ENCODE measurements at places on chromosomes 4 and X.

- DNase-seq: no peak
Measured at GRCh38 chrX:34130501-34130900, 1.6 kb downstream of the FAM47A start.

- no peak for DNase-seq
Measured at GRCh38 chr4:83865417-83866150, 329.7 kb downstream of the GPAT3 start.

DNA sequence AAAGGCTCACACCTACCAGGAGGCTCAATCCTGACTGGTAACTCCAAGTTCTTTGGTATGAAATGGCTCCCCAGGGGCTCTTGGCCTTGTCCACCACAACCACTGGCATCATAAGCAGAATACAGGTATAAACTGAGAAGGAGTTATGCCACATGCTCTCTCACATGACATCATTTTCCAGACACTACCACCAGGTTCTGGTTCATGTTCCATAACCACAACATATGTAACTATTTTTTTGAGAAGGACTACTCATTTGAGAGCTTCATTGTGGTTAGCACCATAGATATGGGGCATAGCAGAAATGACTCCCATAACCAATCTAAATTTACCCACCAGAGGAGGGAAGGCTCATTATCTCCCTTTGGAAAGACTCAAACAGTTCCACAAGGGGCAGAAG is 19.6 kb downstream of the PRDM5 start:
- DNase-seq: no peak

GRCh38 chrX:136147315-136147901 is at the start of gene FHL1:
Gene FHL1, plus strand, starts transcription at chrX:136147533.
- no peak for DNase-seq

DNA sequence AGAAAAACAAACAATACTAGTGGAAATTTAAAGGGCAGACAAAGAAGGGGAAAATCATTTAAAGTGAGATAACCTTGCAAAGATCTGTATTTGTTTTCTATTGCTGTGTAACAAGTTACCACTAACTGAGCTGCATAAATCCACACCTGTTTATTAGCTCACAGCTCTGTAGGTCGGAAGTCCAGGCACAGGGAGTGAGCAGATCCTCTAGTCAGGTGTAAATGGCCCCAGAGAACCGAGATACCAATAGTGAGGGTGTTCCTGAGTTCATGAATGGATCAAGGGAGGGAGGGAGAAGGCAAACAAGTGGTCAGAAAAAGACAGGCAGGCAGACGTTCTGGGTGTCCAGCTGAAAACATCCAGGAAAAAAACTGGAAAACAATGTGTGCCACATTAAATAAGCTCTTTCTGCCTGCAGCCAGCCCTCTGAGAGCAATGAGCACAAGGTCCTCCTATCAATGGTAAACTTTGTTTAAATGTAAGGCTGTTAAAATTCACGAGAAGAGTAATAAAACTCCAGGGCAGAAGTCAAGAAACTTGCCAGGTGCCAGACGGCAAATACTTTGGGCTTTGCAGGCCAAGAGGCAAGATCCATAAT is 25.0 kb downstream of the ADGRA3 start:
- DNase-seq: no peak

DNA sequence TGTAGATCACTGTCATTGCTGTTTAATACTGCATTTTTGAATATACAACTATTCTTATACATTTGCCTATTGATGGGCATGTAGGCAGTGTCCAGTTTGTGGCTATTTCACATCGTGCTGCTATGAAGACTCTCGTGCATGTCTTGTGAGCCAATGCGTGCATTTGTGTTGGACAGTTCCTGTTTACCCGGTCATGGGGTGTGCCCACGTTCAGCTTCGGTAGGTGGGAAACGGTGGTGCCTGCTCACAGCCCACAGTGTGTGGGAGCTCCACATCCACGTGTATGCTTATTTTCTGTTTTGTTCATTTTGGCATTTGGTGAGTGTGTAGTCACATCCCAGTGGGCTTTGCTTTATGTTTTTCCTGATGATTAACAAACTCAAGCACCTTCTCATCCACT is 19.7 kb upstream of the RNF212 start:
- DNase-seq: no peak

DNA sequence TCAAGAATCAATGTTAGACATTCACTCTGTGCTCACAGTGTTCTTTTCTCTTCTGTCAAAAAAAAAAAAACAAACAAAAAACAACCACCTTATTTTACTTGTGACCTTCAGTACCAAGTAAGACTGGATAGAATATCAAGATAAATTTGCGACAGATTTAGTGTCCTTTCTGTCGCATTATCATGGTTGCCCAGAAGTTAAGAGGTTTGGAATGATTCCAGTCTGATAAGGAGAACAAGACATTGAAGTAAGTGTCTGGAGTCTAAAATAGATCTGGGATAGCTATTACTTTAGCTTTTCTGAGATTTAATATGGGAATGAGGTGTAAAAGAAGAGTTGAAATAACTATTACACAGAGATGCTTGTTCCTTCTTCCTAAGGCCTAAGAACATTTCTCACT is 31.7 kb downstream of the SNCA start:
- no peak for DNase-seq

- no peak for DNase-seq
Measured at GRCh38 chr4:78922207-78922606, 17.0 kb downstream of the PAQR3 start.

GRCh38 chr4:82320351-82320750 is 53.4 kb downstream of the HNRNPD start:
- no peak for DNase-seq

- no peak for DNase-seq
Measured at GRCh38 chr4:164358400-164358799, 395.5 kb upstream of the SMIM31 start.

DNA sequence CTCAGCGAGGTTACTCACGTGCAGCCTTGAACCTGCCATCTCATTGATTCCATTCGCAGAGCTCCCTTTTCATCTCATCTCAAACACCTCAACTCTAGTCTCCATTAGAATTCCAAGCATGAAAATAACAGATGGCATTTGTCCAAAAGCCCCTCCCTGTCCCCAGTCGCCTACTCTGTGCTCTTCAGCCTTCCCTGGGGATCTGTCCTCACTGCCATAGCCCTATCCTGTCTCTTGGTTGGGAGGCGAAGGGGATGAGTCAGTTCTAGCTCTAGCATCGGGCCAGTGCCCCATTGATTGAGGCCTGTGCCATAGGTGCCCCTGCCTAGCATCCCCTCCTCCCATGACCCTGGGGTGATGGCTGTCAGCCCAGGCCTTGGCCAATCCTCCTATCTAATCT is 134.0 kb upstream of the PJA1 start:
- DNase-seq: no peak

Data from DMS 273 treated with DMSO at 0.1 percent for 48 hours (cell line).